ENCODE measurements at places on chromosomes 1 and 21. TPM values are rescaled to one million over a fixed set of nuclear protein-coding genes. Genes with fewer than 3 reads are reported as not detected.

HAO2 gene
- total RNA-seq = not detected

IFNLR1 gene
- total RNA-seq = 0.39 TPM

CPLANE2 gene
- 4.1 TPM for total RNA-seq

LORICRIN gene
- not detected for total RNA-seq

TSPEAR gene
- not detected for total RNA-seq

PTPRC gene
- total RNA-seq = not detected

PPFIA4 gene
- 0.29 TPM for total RNA-seq

MARK1 gene
- total RNA-seq = 3.1 TPM

PEAR1 gene
- total RNA-seq = 62.6 TPM

PHLDA3 gene
- total RNA-seq = 74.8 TPM

TEX38 gene
- not detected for total RNA-seq

LRIG2 gene
- 7.8 TPM for total RNA-seq

C8A gene
- not detected for total RNA-seq

SPRR3 gene
- not detected for total RNA-seq

PPIAL4G gene
- not detected for total RNA-seq

CFHR1 gene
- not detected for total RNA-seq

HCRTR1 gene
- total RNA-seq = 0.58 TPM

APOBEC4 gene
- total RNA-seq = not detected

CENPL gene
- 5.3 TPM for total RNA-seq

HUNK gene
- not detected for total RNA-seq

OR14K1 gene
- not detected for total RNA-seq

DYNLT5 gene
- 15.9 TPM for total RNA-seq

TSACC gene
- total RNA-seq = not detected

LCE1B gene
- total RNA-seq = not detected

RNU1-3 gene
- under 0.01 TPM for total RNA-seq

TAS1R1 gene
- not detected for total RNA-seq

RCSD1 gene
- total RNA-seq = 7.1 TPM

SRP9 gene
- total RNA-seq = 160 TPM

TMEM240 gene
- 1.7 TPM for total RNA-seq

FYB2 gene
- not detected for total RNA-seq

ADAMTS4 gene
- 23.8 TPM for total RNA-seq

PRAMEF14 gene
- total RNA-seq = not detected

ZNF593OS gene
- total RNA-seq = not detected

PDC gene
- not detected for total RNA-seq

Measured in glomerular endothelial cell (primary cell).